ENCODE measurements at places on chromosomes 13 and 19.

- no peak for DNase-seq
Observed at GRCh38 chr13:66585669-66586203, 644.4 kb downstream of the PCDH9 start.

DNA sequence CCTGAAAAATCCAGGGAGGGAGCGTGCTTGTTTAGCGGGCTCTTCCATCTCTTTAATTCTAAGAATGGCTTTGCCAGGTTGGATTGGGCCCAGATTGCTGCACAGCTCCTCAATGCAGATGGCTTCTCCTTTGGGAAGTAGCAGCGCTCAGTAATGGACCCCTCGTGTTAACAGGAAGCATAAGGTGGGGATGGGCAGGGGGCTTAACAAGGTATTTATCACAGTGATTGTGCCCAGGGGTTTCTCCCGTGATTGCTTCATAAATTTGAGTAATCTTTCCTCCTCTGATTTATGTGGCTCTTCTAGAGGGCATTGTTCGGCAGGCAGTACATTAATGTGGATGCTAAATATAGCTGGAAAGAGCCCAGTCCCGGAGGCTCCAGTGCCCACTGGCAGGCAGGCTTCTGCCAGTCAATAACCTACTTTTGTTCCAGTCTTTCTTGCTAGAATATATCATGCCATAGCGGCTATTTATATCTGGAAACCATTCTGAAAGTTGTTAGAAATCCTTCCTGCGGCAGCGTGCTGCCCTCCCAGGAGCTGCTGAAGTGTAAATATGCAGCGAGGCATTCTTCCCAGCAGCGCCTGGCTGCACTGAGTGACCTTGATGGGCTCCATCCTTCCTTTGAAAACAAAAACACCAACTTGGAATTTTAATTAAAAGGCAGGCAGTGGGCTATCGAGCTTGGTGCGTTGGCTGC, 65.0 kb downstream of the FGF9 start:
- DNase-seq: no peak

- DNase-seq: no peak
Observed at GRCh38 chr13:18948664-18949488, 232.7 kb downstream of the TUBA3C start.

DNA sequence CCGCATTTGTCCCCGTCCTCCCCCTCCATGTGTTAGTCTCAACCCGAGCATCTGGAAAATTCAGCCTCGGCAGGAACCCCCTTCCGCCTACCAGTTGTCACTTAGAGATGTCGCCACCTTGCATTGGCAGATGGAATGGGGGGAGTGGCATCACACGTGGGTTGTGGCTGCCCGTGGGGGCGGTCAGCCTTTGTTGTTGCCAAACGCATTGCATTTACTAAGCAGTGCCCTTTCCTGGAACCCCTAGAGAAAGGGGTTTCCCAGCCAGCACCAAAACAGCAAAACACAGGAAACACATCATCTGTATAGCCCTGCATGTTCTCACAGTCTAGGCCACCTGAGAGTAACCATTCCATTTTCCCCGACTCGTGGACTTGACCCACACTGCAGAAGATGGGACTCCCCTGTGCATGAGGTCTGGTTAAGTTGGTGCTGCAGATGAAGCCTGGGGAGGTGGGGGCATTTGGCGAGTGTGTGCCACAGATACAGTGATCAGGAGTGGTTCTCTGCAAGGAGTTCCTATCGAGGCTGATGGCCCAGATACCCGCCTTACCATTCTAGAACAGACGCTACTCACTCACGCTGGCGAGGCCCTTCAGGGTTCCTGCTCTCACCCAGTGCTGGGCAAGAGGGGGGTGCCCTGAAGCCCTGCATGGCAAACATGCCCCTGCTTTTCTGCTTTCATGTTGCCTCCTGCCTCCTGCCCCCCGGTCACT, 38.3 kb downstream of the TMED1 start:
- DNase-seq: peak; percentile 88

DNA sequence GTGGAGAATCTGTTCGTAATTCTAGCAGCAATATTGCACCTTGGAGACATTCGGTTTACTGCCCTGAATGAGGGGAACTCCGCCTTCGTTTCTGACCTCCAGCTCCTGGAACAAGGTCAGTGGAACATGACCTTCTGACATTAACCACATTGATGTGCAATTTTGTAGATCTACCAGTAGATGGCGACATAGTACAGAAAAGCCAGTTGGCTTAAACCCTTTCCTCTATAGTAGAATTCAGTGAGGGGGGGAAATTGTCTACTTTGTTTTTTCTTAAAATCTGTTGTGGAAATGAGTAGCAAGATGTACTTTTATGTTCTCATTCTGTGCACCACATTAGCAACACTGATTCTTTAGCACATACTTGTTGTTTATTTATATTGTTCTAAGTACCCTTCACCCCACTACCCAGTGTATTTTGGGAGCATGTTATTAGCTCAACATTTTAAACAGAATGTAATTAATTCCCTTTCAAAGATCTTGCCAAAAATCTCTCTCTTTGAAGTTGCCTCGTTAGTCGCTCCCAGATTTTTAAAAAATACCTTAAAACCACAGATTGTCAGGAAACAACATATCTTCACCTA, 332.2 kb downstream of the MYO16 start:
- DNase-seq: no peak

DNA sequence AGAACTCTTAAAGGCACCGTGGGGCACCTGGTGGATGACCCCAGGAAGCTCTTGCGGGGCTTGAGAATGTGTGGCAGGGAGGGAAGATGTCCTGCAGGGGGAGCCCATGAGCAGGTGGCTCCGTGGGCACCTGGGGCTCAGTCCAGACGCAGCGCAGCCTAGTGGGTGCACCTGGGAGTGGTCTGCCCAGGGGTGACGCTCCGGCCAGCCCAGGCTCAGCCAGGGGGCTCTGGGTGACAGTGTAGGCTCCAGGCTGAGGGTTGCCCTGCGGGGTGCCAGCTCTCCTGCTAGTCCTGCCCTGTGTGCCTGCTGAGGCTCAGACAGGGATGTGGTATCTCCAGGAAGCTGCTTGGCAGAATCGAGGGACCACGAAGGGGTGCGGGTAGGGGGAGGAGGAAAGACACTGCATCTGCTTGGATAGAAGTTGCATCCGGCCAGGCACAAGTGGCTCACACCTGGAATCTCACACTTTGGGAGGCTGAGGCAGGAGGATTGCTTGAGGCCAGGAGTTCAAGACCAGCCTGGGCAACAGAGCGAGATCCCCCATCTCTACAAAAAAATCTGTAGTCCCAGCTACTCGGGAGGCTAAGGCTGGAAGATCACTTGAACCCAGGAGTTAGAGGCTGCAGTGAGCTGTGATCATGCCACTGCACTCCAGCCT, 15.0 kb upstream of the PGLS start:
- DNase-seq: peak; percentile 59

- no peak for DNase-seq
Observed at GRCh38 chr13:20525144-20525600, 485 bp downstream of the CRYL1 start.

- no peak for DNase-seq
Observed at GRCh38 chr13:25525884-25526283, 154.1 kb downstream of the ATP8A2 start.

GRCh38 chr13:99154064-99154463, 46.6 kb upstream of the UBAC2 start:
- DNase-seq: no peak

- DNase-seq: no peak
Observed at GRCh38 chr13:67143544-67144115, 86.5 kb downstream of the PCDH9 start.

DNA sequence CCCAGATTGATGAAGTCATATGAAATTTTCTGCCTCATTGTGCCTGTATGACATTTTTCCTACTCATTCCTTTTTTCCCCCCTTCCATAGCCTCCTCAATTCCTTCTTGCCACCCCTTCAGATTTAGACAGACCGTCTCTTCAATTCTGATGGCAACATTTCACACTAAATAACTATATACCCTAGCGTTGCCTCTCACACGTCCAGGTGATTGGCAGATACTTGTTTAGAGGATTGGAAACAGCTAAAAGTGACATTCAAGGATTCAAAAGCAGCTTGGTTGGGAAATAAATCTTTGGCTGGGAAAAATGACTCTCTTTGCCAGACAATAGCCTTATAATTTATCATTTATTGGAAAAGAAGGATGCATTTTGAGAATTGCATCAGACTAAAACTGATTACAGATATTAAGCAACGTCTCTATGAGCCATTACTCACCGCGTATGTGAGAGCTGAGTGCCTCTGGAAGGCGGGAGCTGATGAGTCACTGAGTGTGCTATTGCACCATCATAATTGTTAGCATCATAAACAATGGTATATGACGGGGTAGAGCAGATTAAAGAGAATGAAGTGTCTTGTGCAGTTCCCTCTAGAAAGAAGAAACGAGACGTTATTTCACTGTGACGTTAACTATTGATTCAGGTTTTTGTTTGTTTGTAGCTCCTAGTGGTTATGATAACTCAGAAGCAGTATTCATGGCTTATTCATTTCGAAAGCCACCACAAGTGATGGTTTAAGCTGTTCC, 61.1 kb upstream of the FAM216B start:
- no peak for DNase-seq

- no peak for DNase-seq
Observed at GRCh38 chr13:106529415-106530170, 5.9 kb downstream of the EFNB2 start.

- no peak for DNase-seq
Observed at GRCh38 chr13:50691176-50691680, 152.3 kb downstream of the DLEU7 start.

DNA sequence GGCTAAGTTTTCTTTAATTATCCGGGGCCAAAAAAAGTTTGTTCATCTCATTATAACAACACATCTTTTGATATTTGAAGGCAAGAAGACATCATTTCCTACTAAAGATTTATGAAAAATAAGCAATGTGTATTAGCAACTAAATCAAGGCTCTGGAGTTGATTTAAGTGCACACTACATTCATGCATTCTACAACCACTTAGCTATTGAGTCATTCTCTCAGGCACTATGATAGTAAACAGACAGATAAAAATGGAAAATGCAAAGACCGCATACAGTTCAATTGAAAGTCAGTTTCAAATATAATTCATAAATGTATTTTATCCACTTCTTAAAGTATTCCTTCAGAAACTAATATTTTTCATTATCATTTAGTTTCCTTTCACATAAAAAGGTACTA, 1395.2 kb downstream of the PCDH9 start:
- no peak for DNase-seq

- DNase-seq: no peak
Observed at GRCh38 chr13:29484236-29484635, 111.3 kb downstream of the SLC7A1 start.

- DNase-seq: no peak
Observed at GRCh38 chr13:32415019-32415418, 12.9 kb downstream of the N4BP2L1 start.

DNA sequence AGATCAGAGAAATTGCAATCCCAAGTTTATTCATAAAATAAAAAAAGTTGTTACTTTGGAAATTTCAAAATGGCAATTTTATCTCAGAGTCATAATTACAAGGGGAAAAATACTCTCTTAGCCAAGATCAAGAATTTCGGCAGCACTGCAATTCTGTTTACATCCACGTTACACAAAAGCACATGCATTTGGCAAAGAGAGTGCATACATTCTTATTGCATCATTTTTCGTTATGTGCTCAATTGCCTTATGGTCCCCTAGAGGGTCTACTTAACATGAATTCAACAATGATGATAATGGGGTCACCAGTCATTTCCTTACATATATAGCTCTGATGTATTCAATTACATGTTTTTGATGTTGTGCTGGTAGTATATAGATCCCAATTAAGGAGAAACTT, 498.0 kb downstream of the DIAPH3 start:
- DNase-seq: no peak

Measured in stimulated activated CD8-positive, alpha-beta memory T cell treated with anti-CD3 and anti-CD28 coated beads, Interleukin-4, amount 100 ng/mL, for 4 hours (primary cell).